ENCODE measurements at places on chromosomes 2 and 18. TPM values are rescaled to one million over a fixed set of nuclear protein-coding genes. Genes with fewer than 3 reads are reported as not detected.

- no peak for DNase-seq
Observed at GRCh38 chr2:12856934-12857601, 140.3 kb downstream of the TRIB2 start.

DNA sequence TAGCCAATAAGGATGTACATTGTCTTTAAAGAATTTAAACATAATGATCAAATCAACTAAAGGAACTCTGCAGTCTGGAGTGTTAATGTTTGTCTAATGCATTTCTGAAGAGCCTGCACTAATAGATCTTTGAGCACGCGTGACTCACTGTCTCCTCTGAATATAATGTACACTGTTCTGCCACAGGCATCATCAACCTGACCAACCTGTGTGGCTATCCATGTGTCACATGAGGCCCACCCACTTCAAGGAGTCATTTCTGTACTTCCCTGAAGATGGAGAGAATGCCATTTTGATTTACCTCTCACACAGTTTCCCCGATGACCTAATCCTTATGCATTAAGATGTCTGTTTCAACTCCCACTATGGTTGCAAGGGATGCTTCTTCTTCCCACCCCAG is 434.0 kb upstream of the SPHKAP start:
- no peak for DNase-seq

- no peak for DNase-seq
Observed at GRCh38 chr2:19868224-19868623, 33.6 kb downstream of the TTC32 start.

DNA sequence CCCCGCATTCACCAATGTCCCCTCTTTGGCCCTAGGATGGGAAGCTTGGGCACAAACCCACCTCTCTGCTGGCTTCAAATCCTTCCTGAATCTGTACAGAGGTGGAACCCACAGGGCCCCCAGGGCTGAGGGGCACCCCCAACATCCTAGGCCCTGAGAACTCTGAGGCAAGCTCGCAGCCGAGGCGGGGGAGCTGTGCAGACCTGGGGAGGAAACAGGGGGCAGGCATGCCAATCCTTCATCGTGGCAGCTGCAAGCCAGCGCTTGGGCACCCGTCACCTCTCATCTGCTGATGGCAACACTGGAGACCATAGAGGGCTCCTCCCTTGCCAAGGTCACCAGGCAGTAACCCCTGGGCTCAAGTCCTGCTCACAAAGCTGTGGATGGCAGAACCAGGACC is 10.8 kb downstream of the ECEL1 start:
- no peak for DNase-seq

GRCh38 chr2:175431101-175431946 is 249.8 kb upstream of the ATP5MC3 start:
- DNase-seq: no peak

The MYL1 gene
- 0.49 TPM for total RNA-seq

- DNase-seq: no peak
Observed at GRCh38 chr2:62800618-62801017, 95.1 kb downstream of the EHBP1 start.

Data from lower leg skin (tissue), 4 donors.